ENCODE measurements at places on chromosomes 5 and 9. TPM values are rescaled to one million over a fixed set of nuclear protein-coding genes. Genes with fewer than 3 reads are reported as not detected.

Gene SLC24A2
- total RNA-seq: 0.77 TPM

Gene FBXL7
- total RNA-seq: 12.9 TPM

Gene PDE6A
- total RNA-seq: 0.15 TPM

Gene GPX8
- total RNA-seq: 68.9 TPM

Gene DAB2IP
- 70.7 TPM for total RNA-seq

Gene TAF7
- total RNA-seq: 85.4 TPM

Gene WHRN
- total RNA-seq: 7.0 TPM

Gene C1QTNF3
- total RNA-seq: 6.3 TPM

Measured in endodermal cell (in vitro differentiated cells).